ENCODE measurements at places on chromosomes 11 and 22.
A peak's percentile ranks its signal among the peaks of the same experiment; 100 is the strongest.

GRCh38 chr11:47466701-47467250, 17.8 kb upstream of the RAPSN start:
- H3K4me3 ChIP-seq, result no peak overlapping the region
- H3K27me3 ChIP-seq, result no peaks in the 10 kb centered on the region
- no peak for DNase-seq
- peaks cover 34% of the 10 kb centered on the region for H3K4me1 ChIP-seq
- H3K36me3 ChIP-seq, result peaks cover 16% of the 10 kb centered on the region
- peak overlapping the region; percentile 50 for H3K27ac ChIP-seq

DNA sequence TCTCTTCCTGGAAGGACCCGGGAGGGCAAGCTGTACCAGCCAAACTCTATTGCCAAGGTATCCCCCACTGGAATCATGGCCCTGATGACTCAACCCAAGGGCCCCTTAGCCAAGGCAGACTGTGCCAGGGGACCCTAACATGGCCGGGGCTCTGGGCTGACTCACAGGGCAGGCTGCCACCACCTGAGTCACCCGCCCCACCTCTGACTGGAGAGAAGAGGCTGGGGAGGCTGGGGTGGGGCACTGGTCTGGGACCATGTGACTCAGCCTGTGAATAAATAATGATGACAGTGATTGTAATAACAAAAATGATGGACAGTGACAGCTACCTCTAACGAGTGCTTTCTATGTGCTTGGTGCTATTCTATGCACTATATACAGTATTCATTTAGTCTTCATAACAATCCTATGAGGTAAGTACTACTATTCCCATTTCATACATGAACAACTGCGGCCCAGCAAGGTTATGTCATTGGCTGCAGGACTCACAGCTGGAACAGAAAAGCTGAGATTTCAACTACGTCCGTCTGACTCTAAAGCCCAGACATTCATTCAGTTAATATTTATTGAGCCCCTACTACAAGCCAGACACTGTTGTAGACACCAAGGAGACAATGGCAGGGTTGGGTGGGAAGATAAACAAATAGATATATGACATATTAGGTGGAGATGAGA, 84.2 kb downstream of the FBXO7 start:
- DNase-seq, result peak; percentile 95
- no peaks in the 10 kb centered on the region for H3K27me3 ChIP-seq
- H3K4me3 ChIP-seq, result no peak overlapping the region

- no peaks in the 10 kb centered on the region for H3K36me3 ChIP-seq
- H3K4me3 ChIP-seq, result no peak overlapping the region
- H3K4me1 ChIP-seq, result no peaks in the 10 kb centered on the region
- H3K27ac ChIP-seq, result no peak overlapping the region
- H3K27me3 ChIP-seq, result no peaks in the 10 kb centered on the region
These were observed 26.1 kb downstream of the PTPRJ start for GRCh38 chr11:48006301-48006992.

GRCh38 chr11:57668434-57668782, 494 bp downstream of the ZDHHC5 start:
- H3K27me3 ChIP-seq, result no peaks in the 10 kb centered on the region
- peaks cover 33% of the 10 kb centered on the region for H3K4me1 ChIP-seq
- H3K27ac ChIP-seq, result peak overlapping the region; percentile 99
- peak overlapping the region; percentile 94 for H3K4me3 ChIP-seq

DNA sequence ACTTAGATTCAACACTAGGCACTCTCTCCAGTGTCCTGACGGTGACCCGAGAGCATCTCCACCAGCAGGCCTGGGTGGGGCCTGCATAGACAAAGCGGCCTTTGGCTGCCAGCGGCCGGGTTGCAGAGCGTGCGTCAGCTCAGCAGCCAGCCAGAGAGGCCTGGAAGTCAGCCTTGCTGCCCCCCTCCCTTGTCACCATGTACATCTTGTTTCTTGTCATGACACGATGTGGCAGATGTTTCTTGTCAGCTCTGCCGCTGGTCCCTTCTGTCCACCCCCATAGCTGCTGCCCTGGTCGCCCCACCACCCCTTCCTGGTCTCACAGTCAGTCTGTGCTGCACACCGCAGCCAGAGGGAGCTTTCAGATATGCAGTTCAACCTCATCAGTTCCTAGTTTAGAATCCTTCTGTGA, 33.1 kb upstream of the CBX7 start:
- no peaks in the 10 kb centered on the region for H3K36me3 ChIP-seq
- H3K27ac ChIP-seq, result peak overlapping the region; percentile 83
- no peaks in the 10 kb centered on the region for H3K27me3 ChIP-seq
- H3K4me3 ChIP-seq, result no peak overlapping the region
- DNase-seq, result peak; percentile 93

- no peak overlapping the region for H3K4me3 ChIP-seq
- no peaks in the 10 kb centered on the region for H3K27me3 ChIP-seq
- H3K4me1 ChIP-seq, result peaks cover 18% of the 10 kb centered on the region
- no peak overlapping the region for H3K27ac ChIP-seq
- DNase-seq, result no peak
- peaks cover 7% of the 10 kb centered on the region for H3K36me3 ChIP-seq
These were observed 36.3 kb upstream of the CARS1 start for GRCh38 chr11:3093281-3094191.

DNA sequence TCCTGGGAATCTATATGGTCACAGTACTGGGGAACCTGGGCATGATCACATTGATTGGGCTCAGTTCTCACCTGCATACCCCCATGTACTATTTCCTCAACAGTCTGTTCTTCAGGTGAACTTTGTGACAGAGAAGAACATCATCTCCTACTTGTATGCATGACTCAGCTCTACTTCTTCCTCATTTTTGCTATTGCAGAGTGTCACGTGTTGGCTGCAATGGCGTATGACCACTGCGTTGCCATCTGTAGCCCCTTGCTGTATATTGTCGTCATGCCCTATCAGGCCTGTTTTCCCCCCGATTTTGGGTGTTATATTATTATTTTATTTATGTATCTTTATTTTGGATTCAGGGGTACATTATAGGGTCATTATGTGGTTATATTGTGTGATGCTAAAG, 2.4 kb upstream of the OR8G1 start:
- H3K4me3 ChIP-seq, result no peak overlapping the region
- H3K36me3 ChIP-seq, result no peaks in the 10 kb centered on the region
- H3K27ac ChIP-seq, result no peak overlapping the region
- H3K4me1 ChIP-seq, result no peaks in the 10 kb centered on the region
- no peak for DNase-seq
- H3K27me3 ChIP-seq, result no peaks in the 10 kb centered on the region

DNA sequence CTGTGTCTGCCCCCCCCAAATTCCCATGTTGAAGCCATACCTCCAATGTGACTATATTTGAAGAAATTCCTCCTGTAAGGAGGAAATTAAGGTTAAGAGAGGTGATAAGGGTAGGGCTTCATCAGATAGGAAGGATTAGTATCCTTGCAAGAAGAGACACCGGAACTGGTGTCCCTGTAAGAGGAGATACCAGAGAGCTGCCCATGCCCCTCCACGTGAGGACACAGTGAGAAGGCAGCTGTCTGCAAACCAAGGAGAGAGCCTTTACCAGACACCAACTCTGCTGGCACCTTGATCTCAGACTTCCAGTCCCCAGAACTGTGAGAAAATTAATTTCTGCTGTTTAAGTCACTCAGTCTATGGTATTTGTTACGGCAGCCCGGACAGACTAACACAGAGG, 109.3 kb downstream of the ARFGAP2 start:
- H3K27ac ChIP-seq, result no peak overlapping the region
- no peaks in the 10 kb centered on the region for H3K36me3 ChIP-seq
- H3K27me3 ChIP-seq, result no peaks in the 10 kb centered on the region

DNA sequence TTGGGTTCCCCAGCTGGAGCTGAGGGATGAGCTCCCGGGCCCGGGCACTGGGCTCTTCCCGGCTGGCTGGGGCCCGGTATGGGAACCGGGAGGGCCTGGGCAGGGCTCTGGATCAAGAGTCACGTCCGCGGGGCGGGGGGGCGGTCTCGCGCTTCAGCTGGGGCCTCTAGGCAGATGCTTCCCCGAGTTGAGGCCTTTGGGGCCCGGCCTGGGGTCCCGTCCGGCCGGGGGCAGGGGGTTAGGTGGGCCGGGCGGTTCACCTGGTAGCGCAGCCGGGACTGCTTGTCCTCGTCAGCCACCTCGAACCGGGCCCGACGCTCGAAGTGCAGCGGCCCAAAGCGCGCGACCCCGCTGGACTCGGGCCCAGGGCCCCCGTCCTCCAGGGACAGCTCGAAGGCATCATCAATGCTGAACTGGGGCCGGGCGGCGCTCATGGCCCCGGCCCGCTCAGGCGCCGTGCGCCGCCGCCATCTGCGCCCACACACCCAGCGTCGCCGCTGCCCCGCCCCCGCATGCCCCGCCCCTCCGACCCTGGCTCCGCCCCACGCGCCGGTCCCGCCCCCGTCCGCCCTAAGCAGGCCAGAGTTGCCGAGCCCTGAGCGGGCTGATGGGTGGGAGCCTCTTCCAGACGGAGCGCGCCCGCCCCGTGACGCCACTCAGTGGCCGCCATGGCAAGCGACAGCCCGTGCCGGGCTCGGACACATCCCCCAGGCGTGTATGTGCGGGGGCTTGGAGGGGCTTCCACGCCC, at the start of gene TMEM134:
Gene TMEM134 (minus strand): TSS at position 493 of the 749 bp plus-strand sequence. CDS start 59 bp downstream, at position 434.
- no peaks in the 10 kb centered on the region for H3K27me3 ChIP-seq
- no peaks in the 10 kb centered on the region for H3K36me3 ChIP-seq
- DNase-seq, result peak; percentile 92
- H3K4me1 ChIP-seq, result peaks cover 38% of the 10 kb centered on the region

DNA sequence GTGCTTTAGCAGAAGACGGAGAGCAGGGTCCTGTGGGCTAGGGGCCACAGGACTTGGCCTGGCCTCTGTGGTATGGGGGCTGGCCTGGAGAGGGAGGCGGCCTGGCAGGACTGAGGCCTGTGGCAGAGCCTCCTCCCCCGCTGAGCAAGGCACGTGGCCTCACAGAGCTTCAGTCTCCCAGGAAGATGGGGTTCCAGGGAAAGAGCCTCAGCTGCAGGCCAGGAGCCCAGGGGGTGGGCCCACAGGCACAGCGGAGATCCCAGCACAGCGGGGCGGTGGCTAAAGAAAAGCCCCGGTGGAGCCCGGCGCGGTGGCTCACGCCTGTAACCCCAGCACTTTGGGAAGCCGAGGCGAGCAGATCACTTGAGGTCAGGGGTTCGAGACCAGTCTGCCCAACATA, 2.2 kb downstream of the MAPK12 start:
- DNase-seq, result no peak
- no peaks in the 10 kb centered on the region for H3K36me3 ChIP-seq
- no peaks in the 10 kb centered on the region for H3K27me3 ChIP-seq

- H3K27ac ChIP-seq, result peak overlapping the region; percentile 99
- H3K4me1 ChIP-seq, result no peaks in the 10 kb centered on the region
- no peaks in the 10 kb centered on the region for H3K27me3 ChIP-seq
- H3K36me3 ChIP-seq, result no peaks in the 10 kb centered on the region
- peak; percentile 93 for DNase-seq
These were observed 1.0 kb upstream of the POLD4 start for GRCh38 chr11:67354075-67355022.

DNA sequence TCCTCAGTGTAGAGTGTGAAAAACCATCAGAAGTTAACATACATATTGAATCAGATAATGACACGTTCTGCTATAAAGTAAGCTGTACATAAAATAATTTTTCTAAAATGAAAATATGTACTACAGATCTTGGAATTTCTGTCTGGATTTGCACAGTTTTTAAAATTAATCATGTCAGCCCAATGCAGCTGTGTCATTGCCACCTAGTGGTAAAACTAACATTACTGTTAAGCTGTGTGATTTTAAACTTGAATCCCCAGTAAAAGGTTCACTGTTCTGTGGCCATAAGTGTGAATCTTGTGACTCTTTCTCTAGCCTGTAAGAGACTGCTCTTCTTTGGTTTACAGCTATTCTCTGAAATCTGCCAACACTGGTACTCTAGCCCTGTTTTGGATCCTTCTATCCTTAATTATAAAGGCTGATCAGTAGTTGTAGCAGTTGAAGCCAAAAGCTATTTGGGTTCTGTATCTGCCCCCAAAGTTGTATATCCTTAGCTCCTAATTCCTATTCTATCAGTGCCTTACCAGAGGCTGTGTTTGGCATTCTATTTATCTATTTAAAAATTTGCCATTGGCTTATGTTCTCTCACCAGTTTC, 4.0 kb downstream of the JRKL start:
- H3K4me3 ChIP-seq, result no peak overlapping the region
- H3K27me3 ChIP-seq, result no peaks in the 10 kb centered on the region
- no peaks in the 10 kb centered on the region for H3K36me3 ChIP-seq

DNA sequence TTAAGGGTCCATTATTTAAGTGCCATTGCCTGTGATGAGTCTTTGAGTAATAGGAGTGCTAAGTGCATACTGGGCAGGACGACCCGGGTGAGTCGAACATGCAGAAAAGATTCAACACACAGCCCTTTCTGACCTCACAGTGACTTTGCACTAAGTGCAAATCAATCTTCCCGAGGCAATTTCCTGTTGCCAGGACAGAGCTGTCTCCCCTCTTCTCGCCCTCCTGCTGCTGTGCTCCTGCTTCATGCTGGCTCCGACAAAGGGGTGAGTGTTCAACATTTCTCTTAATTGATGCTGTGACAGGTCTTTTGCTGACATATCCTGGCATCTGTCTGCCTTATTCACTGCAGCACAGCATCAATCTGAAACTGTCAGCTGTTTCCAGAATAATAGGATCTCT, 42.0 kb downstream of the MCHR1 start:
- peaks cover 9% of the 10 kb centered on the region for H3K4me1 ChIP-seq
- H3K27me3 ChIP-seq, result no peaks in the 10 kb centered on the region
- no peak overlapping the region for H3K4me3 ChIP-seq
- no peak for DNase-seq
- no peak overlapping the region for H3K27ac ChIP-seq

GRCh38 chr11:67032830-67033551, 10.1 kb downstream of the SYT12 start:
- DNase-seq, result peak; percentile 66
- H3K27me3 ChIP-seq, result no peaks in the 10 kb centered on the region
- H3K27ac ChIP-seq, result peak overlapping the region; percentile 29
- no peaks in the 10 kb centered on the region for H3K4me1 ChIP-seq
- no peak overlapping the region for H3K4me3 ChIP-seq

DNA sequence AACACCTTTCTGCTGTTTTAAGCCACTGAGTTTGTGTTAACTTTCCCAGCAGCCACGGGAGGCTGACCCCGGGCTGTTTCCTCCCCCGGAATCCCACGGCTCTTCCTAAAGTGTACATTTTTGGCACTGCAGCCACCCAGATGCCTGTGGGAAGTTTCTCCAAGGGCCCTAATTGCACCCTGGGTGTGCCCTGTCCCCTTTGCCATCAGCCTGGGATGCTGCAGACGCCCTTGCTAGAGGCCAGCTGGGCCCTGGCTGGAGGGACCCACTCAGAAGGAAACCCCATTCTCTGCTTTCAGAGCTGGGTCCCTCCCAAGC, 883.3 kb downstream of the BRD1 start:
- no peaks in the 10 kb centered on the region for H3K36me3 ChIP-seq
- no peak overlapping the region for H3K4me3 ChIP-seq
- no peak overlapping the region for H3K27ac ChIP-seq
- DNase-seq, result no peak
- no peaks in the 10 kb centered on the region for H3K4me1 ChIP-seq

DNA sequence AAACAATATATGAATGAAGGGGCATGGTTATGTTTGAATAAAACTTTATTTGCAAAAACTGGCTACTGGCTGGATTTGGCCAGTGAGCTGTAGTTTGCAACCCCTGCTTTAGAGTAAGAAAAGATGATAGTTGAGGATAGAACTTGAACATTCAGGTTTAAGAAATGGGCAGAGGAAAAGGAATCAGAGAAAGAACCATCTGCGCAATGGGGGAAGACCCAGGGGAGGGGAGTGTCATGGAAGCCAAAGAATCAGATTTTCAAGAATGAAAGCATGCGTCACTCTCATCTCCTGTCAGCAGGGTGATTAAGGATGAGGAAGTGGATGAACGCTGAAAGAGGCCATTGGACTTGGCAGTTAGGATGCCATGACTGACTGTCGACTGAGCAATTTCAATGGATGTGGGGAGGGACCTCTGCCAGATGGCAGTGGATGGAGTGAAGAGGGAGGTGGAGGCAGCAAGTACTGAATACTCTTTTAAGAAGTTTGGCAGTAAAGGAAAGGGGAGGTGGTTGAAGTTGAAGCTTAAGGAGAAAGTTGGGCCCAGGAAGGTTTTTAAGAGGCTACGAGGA, 21.2 kb downstream of the FAT3 start:
- H3K4me1 ChIP-seq, result no peaks in the 10 kb centered on the region
- no peak for DNase-seq
- no peak overlapping the region for H3K27ac ChIP-seq

Measured in right atrium auricular region (tissue), 2 donors.